ENCODE measurements at places on chromosomes 4 and X.

DNA sequence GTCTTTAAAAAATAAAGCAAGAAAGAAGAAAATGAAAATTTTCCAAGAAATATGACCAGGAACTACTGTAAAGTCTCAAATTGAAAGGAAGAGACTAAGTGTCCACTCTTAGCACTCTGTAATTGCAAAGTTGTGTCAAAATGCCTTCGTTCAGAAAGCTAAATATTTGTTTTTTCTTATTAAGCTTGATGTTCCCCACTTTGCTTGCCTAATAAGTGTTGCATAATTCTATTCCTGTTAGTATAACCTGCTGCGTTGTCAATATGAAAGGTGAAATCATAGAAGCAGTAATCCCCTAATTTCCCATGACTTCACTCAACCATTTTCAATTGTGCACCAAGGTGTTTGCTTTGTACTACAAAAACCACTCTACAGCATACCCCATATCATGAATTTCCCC lies 442.9 kb upstream of the CTSO start:
- DNase-seq, result no peak

DNA sequence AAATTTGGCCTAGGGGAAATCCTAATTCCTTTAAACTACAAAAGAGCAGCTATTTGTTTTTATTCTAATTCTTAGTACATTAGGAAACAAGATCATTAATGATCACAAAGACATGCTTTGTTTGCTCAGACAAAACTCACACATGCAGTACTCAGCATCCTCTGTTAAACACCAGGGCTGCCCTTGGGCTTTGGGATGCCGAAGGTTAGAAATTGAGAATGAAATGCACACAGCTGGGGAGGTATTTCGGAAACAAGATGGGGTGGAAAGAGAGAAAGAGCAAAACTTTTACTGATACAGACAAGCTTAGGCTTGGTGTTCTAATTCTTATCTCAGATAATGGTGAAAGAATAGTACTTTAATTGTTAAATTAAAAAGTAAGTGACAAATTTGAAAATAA lies 222.6 kb downstream of the DCTD start:
- no peak for DNase-seq

DNA sequence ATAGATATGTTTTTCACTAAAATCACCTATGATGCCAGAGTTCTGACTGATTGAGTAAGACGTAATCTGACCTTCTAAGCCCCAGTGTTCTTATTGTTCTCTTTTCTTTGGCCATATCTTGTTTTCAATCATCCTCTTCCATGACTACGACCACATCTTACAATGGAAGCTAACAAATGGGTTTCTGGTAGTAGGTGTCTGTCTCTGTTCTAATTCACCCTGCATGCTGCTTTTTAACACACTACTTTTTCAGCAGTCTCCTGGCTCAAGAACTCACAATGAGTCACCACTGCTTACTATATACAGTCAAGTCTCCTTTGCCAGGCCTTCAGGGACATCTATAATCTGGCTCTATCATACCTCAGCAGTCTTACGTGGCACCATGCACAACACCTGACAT lies 146.1 kb downstream of the NEXMIF start:
- no peak for DNase-seq

GRCh38 chr4:115113506-115114106 lies at the start of gene NDST4:
Gene NDST4, minus strand, starts transcription at chr4:115113620. Its CDS starts 36,584 bp downstream, at chr4:115077036.
- no peak for DNase-seq

DNA sequence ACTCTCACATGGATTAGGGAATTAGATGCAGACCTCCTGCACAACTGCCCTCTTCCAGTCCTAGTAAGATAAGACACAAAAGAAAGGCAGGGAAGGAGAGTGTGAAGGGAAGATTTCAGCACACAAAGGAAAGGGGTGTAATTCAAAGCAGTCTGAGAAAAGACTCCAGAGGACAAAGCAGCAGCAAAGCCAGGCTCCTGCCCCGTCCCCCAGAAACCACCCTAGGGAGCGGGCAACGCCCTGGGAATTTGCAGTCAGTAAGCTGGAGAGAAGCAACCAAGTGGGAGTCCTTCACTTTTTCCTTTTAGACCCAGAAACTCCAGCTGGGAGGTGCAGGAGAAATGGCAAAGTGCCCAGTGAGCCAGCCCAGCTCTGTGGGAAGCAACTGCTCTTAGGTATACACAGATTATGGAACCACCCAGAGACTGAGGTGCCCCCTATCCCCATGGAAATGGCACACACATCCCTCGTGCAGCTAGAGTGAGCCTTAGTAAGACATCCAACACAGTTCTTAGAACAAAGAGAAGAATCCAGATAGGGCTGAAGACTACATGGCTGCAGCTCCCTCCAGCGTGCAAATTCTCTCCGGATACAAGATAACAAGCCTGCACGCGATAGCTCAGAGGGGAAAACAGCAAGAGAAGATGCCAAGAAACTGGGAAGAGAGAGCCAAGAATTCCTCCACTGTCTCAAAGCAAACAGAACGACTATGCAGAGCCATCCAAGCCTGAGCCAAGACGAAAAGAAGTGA lies 26.5 kb upstream of the IRAK1 start:
- DNase-seq, result no peak

Measured in activated CD4-positive, CD25-positive, alpha-beta regulatory T cell (primary cell).